ENCODE measurements at places on chromosomes 11 and 22. TPM values are rescaled to one million over a fixed set of nuclear protein-coding genes. Genes with fewer than 3 reads are reported as not detected.

DNA sequence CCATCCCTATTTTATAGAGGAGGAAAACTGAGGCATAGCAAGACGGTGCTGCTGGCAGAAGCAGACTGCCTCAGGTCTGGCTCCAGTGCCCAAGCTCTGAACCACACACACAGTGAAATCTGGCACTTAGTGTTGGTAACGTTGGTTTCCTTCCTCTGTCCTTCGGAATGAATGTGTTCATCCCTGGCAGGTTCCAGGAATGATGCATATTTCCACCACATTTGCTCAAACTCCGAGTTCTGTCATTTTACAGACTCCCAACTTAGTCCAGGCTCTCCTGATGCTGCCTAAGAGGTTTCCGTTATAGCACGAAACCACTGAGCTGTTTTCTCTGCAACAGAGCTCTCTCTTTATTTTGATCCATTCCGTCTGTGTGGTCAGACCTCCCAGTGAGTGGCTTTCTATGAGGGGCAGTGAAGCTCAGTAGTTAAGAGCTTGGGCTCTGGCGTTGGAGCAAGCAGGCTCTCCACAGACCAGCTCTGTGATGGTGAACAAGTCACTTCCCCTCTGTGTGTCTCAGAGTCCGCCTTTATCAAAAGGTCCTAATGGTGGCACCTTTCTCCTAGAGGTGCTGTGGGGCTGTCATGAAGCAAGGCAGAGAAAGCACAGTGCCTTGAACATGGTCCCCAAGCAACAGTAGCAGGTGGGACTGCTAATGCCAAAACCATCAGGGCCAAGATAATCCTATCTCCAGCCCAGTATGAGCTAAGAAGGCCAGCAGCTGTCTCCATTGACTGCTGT, 200.3 kb downstream of the MYO18B start:
- DNase-seq, result no peak

- no peak for DNase-seq
Observed at GRCh38 chr11:104944076-104944475, 24.3 kb downstream of the CASP4 start.

GRCh38 chr11:63020671-63021291, 5.1 kb upstream of the SLC22A8 start:
- DNase-seq, result no peak

GRCh38 chr11:95293116-95293515, 62.1 kb upstream of the SESN3 start:
- DNase-seq, result no peak

- DNase-seq, result no peak
Observed at GRCh38 chr11:112485280-112485679, 224.6 kb upstream of the PLET1 start.

DNA sequence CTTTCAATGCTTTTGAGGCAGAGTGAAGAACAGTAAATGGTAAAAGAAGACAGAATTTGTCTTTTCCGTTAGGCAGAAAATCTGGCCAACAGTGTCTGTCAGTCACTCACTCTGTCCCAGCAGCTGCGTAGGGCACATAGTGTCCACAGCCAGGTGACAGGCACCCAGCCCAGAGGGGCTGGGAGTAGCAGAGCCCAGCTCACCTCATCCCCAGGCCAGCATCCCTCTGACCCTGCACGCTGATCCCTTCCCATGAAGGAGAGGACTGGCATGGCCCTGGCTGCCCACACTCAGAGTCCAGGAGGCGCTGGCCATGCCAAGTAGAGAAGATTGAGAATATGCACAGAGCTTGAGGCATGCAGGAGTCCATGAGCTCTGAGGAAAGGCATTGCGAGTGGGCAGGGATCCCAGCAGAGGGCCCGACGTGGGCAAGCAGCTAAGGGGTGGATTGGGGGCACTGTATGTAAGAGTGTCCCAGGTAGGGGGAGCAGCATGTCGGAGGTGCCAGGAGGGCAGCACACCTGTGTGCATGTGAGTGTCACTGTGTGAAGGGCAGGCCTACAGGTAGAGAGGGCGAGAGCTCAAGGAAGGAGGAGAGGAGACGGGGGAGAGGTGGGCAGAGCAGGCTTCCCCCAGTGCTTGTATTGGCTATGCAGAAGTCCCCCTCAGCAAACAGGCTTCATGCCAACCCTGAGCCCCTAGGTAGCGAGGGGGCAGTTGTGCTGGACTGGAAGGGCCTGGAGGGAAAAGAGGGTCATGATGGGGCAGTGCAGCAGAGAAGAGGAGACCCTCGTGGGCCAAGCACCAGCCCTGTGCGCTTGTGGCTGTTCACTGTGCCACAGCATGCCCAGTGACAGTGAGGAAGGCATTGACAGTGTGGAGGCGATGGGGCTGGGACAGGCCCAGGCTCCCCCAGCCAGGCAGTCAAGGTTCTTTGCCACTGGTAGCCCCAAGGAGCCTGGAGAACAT, 133.8 kb downstream of the OSBP2 start:
- DNase-seq, result no peak

- DNase-seq, result no peak
Observed at GRCh38 chr11:69816671-69817070, 2.5 kb downstream of the FGF3 start.

DNA sequence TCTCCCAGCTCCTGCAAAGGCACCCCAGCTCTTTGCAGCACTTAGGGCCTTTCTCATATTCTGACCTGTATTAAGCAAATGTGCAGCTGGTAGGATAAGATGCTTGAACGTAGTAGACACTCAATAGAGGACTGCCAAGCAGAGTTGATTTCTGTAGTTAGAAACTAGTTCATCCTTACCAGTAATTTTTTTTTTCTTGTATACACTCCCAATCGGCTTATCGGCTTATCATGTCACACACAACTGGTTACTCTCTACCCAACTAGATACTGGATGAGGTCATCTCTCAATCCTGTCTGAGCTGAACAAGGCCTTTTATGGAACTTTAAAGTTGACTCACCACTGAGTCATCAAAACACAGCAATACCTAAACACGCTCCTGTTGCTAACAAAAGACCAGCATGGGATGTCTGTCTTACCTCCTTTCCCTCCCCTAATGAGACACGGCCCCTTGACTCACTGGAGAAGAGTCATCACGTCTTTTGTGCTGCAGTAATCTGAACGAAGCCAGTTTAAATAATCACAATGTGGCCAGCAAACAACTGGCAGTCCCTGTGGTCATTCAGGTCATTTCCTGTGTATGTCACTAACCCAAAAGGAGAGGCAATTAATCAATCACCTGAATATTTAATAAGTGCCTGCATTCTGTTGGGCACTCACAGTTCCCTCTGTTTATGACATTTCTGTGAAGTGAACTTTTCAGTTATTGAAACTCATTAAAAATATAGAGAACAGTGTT, 7.5 kb upstream of the WEE1 start:
- peak; percentile 27 for DNase-seq

DNA sequence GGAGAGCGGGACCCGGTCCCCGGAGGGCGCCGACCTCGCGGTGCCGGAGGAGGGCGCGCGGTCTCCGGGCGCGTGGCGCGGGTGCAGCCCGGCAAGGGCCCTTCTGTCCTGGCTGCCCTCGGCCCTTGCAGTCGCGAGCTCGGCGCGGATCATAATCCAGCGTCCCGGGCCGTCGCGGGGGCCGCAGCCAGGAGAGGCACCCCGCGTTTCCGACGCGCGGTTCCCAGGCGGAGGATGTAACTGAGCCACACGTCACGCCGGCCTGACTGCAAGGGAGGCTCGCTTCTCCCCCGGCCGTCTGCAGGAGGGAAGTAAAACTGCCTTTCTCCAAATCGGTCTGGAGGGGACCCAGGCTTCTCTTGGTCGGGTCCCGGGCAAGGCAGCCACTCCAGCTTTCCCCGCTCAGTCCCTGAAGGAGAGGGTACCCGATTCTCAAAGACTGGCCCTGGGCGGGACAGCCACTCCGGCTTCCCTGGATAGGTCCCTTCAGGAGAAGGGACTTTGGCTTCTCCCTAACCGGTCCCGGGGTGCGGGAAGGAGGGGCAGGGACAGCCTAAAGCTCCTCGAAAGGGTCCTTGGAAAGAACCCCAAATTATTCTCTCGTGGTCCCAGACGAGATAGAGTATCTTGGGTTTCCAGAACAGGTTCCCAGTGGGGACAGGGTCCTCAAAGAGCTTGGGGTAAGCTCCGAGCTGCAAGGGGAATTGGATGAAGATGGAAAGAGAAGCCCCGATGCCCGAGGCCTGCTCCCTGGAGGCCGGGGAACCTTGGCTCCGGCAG, 836 bp downstream of the SPON1 start:
- peak; percentile 68 for DNase-seq

GRCh38 chr22:49023879-49024774, 803.5 kb downstream of the BRD1 start:
- DNase-seq, result no peak

DNA sequence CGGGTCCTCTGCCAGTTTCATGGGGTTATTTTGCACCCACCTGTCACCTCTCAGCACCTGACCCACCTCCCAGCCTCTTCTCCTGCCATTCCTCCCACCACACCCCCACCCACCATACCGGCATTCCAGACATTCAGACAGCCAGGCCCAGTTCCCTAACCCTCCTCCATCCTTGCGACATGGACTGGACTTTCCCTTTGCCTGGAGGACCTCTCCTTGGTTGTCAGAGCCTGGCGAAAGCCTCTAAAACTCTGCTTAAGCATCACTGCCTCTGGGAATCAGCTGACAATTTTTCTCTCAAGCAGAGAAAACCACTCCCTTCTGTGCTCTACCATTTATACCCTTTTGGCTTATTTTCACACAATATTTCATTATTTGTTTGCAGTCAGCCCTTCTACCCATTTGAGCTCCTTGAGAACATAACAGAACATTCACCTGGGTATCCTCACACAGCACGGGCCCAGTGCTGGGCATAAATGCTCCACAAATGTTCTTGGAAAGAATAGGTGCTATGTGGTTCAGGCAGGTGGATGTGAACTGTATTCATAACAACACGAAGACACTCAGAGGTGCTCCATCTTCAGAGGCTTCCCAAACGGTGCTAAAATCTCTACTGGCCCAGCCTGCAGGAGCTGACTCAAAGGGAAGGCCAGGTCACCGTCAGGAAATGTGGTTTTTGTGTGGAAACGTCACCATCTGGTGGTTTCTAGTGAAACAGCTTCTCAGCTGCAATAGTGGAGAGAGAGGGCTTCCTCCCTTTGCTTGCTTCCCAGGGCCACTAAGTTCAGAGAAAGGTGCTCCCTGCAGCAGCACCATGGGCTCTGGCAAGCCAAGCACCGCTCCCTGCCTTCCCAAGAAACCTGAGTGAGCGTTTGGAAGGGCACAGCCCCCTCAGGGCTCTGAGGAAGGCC, 10.4 kb downstream of the SPATA19 start:
- no peak for DNase-seq

- DNase-seq, result no peak
Observed at GRCh38 chr11:65077451-65077850, 6.4 kb downstream of the CDCA5 start.

DNA sequence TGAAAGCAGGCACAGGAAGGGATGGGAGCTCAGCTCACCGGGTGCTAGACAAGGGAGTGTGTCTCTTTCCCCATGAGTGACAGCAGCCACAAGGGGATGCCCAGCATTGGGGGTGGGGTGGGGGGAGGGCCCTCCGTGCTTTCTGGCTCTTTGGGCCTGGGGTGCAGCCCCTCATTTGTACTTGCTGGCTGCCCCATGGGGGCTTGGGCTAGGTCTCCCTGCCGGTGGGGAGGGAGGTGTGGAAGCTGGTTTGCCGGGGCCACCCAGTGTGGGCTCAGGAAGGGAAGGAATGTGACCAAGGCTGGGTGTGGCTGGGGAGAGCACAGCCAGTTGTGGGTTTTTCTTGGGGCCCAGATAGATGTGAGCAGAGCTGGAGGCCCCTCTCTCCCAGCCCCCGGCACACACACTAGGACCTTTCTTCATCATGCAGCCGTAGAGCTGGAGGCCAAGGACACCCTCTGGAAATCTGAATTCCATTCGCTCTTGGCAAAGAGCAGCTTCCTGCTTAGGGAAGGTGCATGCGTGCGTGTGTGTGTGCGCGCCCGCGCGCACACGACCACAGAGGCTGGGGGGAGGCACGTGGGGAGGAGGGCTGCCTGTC, 25.8 kb downstream of the KCNQ1OT1 start:
- DNase-seq, result no peak

DNA sequence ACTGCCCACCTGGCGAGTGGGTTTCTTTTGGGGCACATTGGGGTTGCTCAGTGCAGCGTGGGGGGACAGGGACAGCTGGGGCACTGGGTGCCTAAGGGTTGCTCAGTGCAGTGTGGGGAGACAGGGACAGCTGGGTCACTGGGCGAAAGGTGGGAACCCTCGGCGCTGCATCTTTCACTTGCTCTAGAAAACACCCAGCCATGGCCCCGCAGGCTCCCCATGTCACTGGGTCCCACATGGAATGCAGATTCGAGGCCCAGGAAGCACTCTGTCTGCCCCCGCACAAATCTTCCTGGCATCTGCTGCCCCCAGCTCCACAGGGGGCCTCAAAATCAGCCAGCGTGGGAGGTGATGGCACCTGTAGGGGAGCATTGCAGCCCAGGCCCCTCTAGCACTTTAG, 229.3 kb downstream of the BRD1 start:
- DNase-seq, result no peak

DNA sequence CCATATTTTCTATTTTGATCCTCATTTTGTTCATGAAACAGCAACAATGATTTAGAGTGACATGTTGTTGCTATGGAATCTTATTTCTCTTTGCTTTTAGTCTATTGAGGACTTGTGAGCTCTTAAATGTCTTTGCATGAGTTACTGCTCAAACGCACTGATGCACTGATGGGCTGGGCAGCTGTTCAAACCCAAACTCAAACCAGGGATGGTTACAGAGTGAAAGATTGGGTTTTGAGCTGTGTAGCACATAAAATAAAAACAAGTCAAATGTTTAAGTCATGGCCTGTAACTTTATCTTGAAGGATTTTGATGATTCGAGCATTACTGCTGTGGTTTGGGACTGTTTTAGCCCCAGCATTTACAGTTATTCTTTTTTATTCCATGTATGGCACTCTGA, 20.1 kb upstream of the NCAM1 start:
- DNase-seq, result no peak

GRCh38 chr11:7670641-7671040, 2.7 kb downstream of the CYB5R2 start:
- DNase-seq, result no peak

DNA sequence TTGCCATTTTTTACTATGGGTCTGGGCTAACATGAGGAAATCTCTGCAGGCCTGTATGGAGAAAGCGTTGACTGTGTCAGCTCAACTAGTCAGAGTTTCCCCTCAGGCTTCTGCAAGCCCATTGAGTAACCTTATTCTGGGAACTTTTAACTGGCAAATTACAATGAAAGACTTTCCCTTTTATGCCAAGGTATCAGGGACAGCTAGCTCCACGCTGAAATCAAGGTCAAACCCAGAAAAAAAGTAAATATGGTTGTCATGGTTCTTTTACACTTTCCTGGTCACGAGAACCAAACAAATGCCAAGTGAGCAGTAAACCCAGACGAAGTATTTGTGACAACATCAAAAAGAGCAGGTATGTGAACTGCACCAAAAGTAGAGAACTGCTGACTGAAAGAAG, 13.8 kb downstream of the OSBP start:
- no peak for DNase-seq

Gene MMP11
- polyA plus RNA-seq, result 21.7 TPM

Gene INSC
- polyA plus RNA-seq, result not detected

Gene KCTD14
- 0.18 TPM for polyA plus RNA-seq

Gene AHNAK
- polyA plus RNA-seq, result 63.7 TPM

Gene MYOD1
- polyA plus RNA-seq, result not detected

Gene TPCN2
- polyA plus RNA-seq, result 16.8 TPM

Gene CTSC
- 8.8 TPM for polyA plus RNA-seq

Gene RNASEH2C
- 95.0 TPM for polyA plus RNA-seq

Gene BANF1
- polyA plus RNA-seq, result 74.3 TPM

Gene MOGAT2
- polyA plus RNA-seq, result not detected

Gene OR52E4
- not detected for polyA plus RNA-seq

Data from B cell (primary cell).